Activated CD8-positive, alpha-beta memory T cell treated with anti-CD3 and anti-CD28 coated beads for 1 hour (primary cell): ENCODE measurements at places on chromosomes 4 and X.

GRCh38 chr4:106707776-106708463 is 328.2 kb downstream of the DKK2 start:
- no peak for DNase-seq

- DNase-seq: no peak
Observed at GRCh38 chr4:4423706-4424498, 37.0 kb downstream of the NSG1 start.

DNA sequence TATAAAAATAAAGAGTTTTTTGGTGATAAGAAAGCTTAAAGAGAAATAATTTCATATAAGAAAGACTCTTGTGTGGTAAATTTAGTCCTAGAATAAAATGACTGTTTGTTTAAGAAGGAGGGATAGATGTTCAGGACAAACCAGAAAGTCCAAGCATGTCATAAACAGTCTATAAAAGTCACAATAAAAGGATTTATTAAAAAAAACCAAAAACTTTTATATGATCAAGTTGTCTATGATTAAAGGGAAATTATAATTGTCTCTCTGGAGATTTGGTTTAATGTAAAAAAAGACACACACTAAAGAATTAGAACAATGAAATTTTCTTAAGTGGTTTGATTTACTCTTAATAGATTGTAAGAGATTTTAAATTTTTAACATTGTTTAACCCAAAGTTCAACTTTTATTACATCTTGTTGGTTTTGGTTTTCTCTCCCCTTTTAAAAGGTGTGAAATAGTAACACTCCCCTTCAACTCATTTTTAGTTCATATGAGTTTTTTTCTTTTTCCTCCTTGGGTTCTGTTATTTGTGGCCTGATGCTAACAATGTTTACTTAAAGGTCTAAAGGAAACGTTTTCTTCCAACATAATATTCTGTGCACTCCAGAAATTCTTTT is 89.7 kb downstream of the PDHA2 start:
- no peak for DNase-seq

DNA sequence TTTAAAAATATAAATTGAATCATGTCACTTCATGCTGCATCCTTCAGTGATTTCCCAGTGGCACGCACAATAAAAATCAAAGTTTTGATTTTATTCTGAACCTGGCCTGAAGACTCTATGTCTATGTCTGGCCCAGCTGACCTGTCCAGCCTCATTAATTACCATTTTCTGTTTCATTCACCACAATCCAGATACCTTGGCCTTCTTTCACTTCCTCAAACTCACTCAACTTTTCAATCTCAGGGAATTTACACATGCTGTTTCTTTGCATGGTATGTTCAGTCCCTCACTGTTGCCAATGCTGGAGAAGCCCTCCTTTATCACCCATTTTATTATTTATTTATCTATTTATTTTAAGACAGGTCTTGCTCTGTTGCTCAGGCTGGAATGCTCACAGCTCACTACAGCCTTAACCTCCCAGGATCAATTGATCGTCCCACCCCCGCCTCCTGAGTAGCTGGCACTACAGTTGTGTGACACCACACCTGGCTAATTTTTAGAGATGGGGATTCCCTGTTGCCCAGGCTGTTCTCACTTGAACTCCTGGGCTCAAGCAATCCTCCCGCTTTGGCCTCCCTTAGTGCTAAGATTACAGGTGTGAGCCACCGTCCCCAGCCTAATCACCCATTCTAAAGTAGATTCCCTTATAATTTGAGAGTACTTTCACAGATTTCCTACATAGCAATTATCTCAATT is 43.1 kb downstream of the ZGRF1 start:
- DNase-seq: no peak

- DNase-seq: no peak
Observed at GRCh38 chr4:2354118-2354517, 64.3 kb downstream of the ZFYVE28 start.

GRCh38 chr4:95428291-95429070 is 120.3 kb downstream of the UNC5C start:
- DNase-seq: no peak

DNA sequence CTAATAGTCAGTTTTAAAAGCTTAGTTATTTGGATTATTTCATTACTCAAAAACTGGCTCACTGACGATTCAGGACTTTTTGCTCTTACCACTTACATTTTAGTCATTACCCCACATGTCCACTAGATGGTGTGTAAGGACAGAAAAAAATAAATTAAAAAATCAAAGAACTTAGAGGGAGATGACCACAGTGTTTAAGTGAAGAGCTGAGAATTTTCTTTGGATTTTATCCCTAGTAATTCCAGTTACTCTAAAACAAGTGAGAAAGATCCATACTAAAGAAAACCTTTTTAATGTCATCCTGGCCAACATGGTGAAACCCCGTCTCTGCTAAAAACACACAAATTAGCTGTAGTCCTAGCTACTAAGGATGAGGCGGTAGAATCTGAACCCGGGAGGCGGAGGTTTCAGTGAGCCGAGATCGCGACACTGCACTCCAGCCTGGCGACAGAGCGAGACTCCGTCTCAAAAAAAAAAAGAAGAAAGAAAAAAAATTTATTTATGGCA is 26.4 kb upstream of the TMPRSS11B start:
- no peak for DNase-seq

GRCh38 chr4:150394046-150394445 is 187.9 kb upstream of the MAB21L2 start:
- DNase-seq: no peak

GRCh38 chr4:42167709-42168108 is 15.3 kb upstream of the BEND4 start:
- DNase-seq: no peak

GRCh38 chr4:165828928-165829327 is 44.1 kb upstream of the TLL1 start:
- DNase-seq: no peak

DNA sequence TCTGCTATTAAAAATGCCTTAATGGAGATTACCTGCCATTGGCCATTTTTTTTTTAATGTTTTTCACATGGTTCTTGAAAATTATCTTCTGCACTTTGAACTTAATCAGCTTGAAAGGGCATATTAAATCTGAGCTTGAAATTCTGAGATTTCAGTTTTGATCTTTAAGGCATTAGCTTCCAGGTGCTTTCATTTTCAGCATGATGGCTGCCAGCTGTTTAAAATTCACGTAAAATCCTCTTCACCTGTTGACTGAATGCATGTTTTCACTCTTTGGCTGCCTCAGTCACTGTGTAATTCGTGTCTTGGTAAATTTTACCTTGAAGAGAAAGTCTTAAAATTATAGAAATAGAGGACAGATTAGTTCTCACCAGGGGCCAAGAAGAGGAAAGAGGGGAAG is 39.6 kb downstream of the SMAD1 start:
- no peak for DNase-seq

DNA sequence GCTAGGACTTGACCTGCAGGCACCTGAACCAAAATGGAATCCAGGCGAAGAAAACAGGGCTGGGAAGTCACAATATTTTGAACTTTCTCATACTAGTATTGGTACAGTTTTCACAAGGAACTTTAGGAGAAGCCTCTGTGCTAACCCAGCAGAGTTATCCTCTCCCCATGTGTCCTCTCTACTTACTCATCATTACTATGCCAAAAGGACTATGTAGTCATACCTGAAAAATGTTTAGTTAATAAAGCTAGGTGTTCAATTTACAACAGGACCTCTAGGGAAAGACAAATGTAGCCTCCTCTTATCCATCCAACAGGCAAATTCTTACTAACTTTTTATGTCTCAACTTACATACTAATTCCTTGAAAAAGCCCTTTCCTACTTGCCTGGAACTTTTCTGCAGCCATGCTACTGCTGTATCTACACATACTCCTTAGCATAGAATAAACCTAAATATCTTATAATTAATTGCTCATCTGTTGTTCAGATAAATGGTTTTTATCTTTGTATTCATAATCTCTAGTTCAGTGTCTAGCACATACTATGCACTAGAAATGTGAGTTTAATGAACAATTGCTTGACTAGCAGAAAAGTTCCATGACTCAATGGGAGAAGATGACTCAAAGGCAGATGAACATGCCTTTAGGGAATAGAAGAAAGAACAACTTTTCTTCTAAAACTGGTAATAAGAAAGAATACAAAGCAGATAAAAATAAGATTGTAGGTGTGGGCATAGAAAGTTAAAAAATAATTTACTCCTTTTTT is 215.5 kb upstream of the VEGFC start:
- no peak for DNase-seq

- no peak for DNase-seq
Observed at GRCh38 chr4:144787365-144788258, 141.7 kb downstream of the HHIP start.

DNA sequence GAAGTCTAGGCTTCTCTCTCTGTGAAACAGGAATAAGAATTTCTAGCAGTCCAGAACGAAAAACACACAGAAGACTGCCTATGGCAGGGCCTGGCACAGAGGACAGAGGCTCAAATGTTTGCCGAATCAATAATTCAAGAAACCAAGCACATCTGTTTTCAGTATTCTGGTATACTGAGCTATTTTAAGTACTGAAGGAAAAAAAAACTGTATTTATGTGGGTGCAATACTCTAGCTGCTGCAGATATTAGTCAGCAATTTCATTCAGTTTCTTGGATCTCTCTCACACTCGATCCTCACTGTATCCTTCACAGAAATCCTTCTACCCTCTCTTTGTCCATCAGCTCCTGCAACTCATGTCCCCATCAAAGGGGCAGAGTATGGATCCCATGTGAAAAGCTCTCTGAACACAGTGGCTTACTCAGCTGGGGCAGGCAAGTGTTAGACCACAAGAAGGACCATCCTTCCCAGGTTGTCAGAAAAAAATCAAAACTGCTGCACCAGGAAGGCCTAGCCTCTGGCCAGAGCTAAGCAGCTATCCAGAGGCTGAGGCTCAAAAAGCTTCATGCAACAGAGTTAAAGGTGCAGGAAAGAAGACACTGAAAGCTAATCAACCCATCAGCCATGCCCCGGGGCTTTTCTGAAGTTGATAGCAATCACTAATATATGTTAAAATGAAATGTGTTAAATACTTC is 9.1 kb upstream of the USO1 start:
- DNase-seq: no peak

DNA sequence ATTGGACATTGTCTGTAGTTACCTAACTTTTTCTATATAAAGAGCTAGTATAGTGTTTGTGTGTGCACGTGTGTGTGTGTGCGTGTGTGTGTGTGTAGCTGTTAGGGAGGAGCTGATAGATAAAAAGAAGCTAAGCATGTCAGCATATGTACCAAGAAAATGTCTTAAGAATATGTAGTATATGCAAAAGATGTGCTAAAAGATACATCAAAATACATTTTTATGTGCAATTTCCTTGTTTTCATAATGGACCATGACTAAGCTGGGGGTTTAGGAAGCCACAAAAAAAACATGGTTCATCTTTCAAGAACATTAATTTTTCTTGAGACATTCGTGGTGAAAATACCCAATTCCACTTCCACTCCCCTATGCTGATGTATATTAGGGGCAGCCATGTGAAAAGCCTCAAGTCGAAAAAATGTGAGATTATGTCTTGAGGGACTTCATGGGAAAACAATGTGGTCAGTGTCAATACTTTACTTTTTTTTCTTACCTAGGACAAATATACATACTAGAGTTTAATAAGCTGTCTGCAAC is 1599.7 kb downstream of the ARAP2 start:
- no peak for DNase-seq

- no peak for DNase-seq
Observed at GRCh38 chr4:40225497-40225896, 28.7 kb downstream of the RHOH start.

- DNase-seq: no peak
Observed at GRCh38 chrX:75748431-75748830, 36.6 kb downstream of the MAGEE2 start.

DNA sequence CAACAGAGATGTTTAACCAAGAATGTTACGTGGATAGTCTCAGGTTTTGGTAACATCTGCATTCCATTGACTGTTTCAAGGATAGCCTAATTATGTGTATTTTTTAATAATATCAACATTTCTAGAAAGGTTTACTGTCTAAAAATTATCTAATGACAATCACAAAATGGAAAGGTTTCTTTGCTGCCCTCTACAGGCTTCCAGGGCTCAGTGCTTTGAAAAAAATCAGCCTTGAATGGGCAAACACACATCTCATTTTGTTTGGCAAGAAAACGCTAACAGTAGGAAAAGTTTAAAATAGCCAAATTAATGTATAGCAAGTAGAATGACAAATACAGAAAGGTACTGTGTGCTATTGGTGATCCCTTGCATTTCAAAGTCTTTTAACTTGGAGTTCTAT is 223.4 kb upstream of the PRPS2 start:
- no peak for DNase-seq

DNA sequence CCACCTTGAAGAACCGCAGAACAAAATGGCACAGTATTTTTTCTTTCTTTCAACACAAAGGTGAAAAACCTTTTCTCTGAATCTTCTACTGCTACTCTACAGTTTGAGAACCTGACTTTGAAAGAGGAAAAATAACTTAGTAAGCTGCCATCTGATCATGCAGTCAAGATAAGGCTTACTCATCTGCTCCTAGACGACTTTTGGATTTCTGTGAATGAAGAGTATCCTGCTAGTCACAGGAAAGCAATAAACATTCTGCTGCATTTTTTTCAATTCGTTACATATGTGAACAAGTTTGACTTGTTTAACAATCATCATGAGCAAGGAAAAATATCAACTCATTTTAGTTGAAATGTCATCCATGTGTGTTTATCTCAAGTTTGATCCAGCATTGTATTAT is 25.2 kb downstream of the TIGD2 start:
- no peak for DNase-seq

- no peak for DNase-seq
Observed at GRCh38 chrX:2811271-2811670, 17.5 kb upstream of the GYG2 start.

- no peak for DNase-seq
Observed at GRCh38 chr4:159070742-159071141, 32.1 kb upstream of the RAPGEF2 start.

DNA sequence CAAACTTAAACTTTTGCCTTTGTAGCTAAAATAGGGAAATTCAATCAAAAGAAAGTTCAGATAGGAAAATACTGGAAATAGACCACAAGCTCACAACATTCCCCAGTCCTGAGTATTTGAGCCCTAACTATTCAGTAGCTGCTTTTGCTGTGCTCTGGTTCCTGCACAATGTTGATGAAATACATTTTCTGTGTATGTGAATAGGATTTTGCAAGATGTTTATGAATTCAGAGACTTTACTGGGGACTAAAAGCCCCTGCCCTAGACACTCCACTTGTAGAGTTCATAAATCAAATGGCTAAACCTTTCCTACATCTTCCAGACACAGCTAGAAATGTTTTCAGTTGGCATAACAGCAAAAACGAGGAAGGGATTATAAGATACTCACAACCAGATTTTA is 105.9 kb downstream of the FBXO8 start:
- DNase-seq: no peak

DNA sequence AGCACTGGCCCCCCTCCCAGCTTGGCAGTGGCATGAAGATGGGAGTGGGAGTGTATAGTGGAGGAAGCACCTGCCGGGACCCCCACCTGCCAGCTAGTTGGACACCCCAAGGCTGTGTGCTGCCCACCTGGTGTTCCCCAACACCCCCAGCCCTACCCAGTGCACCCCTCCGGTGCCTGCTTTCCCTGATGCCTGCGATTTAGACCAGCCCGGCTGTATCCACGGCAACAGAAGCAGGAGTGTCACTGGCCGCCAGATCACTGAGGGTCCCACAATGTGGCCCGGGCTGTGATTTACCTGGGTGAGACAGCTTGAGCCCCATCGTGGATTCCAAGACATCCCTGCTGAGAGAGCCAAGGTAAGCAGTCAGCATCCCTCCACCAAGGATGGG is 533 bp downstream of the GPR173 start:
- no peak for DNase-seq
